Stimulated activated CD4-positive, alpha-beta T cell treated with anti-CD3 and anti-CD28 coated beads, Interleukin-12 subunit alpha, Interleukin-12 subunit beta, amount 100 ng/mL, for 24 hours (primary cell): ENCODE measurements at places on chromosomes 7 and 10.

DNA sequence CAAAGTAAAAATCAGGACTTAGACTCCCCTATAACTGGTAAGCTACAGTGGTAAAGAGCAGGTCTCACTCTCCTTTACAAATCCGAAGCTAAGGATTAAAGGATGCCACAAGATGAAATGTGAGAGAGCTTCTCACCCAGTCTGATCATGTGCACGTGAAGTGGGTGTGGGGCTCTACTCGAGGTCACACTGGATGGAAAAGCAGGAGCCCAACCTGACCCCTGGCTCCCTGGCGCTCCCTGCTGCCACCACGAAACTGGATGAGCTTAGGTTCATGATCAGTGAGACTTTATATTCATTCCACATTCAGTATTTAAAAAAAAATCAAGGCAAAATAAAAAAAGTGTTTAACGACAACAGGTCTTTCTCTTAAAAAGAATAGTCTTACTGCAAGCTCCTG is 21.7 kb upstream of the FOXI2 start:
- no peak for DNase-seq

GRCh38 chr7:129950191-129950932 is 2.4 kb downstream of the UBE2H start:
- no peak for DNase-seq

DNA sequence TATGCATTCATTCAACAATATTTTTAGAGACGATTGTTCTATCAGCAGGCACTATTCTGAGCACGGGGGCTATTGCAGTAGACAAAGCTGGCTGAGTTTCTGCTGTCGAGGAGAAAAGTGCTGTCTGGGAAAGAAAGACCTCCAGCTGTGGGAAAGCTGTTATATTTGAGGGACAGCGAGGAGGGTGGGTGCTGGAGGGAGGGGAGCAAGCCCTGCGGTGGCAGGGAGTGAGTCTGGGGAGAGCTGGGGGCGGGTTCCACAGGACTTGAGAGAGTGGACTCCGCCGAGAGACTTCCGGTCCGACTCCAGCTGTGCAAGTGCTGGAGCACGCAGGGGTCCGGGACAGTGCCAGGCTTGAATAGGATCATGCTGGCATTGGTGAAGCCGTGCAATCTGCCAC is 602.1 kb upstream of the FOXK1 start:
- DNase-seq, result no peak

DNA sequence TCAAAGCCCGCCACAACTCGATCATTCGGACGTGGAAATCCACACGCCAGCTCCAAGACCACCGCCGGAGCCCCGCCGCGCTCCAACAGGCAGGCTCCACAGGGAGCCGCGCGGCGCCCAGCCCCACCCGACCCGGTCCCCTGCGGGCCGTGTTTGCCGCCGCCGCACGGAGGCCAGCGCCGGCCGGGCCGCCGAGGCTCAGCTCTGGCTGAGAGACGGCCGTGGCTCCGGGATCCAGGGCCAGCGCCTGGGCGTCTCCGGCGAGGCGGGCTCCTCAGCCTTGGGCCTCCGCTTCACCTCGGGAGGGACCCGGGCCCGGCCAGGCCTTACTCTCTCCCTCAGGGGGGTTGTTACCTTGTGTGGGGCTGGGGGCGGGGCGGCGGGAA is 333 bp downstream of the SMNDC1 start:
- no peak for DNase-seq

DNA sequence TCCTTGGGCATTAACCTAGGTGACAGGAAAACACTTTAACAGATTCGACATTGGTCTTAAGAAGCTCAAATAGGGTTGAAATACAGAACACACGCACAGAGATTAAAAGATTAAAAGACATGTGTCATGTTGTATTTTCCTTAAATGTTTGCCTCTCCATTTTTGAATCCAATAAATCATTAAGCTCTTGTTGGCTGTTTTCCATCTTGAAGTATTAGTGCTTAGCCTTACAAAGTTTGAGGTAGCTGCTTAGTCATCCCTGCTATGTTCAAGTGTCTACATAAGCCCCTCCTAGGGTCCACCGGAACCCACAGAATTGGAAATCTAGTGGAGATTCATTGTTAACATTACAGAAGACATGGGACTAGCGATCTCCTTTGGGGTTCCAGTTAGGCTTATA is 12.7 kb upstream of the GJD4 start:
- no peak for DNase-seq

- DNase-seq, result peak; percentile 21
Measured at GRCh38 chr7:132655131-132655727, 79.0 kb upstream of the PLXNA4 start.

- DNase-seq, result no peak
Measured at GRCh38 chr7:30309302-30309701, 24.9 kb downstream of the ZNRF2 start.

GRCh38 chr10:113651021-113651420 is 12.8 kb downstream of the NRAP start:
- DNase-seq, result no peak

DNA sequence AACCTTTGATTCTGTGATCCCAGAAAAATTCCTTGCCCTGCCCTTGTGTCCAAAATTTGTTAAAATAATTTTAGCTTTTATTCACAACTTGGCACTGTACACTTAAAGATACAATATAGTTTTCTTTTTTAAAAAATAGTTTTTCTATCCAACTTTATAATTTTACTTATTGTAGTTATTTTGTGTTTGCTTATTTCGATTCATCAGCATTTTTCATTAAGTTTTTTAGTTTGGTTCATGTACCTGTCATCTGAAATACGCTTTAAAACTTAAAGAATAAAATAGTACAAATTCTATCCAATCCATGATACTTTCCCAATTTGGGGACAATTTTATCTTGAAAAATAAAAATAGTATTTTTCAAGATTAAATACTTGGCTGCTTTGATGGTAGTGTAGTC is 514.8 kb downstream of the AUTS2 start:
- no peak for DNase-seq

DNA sequence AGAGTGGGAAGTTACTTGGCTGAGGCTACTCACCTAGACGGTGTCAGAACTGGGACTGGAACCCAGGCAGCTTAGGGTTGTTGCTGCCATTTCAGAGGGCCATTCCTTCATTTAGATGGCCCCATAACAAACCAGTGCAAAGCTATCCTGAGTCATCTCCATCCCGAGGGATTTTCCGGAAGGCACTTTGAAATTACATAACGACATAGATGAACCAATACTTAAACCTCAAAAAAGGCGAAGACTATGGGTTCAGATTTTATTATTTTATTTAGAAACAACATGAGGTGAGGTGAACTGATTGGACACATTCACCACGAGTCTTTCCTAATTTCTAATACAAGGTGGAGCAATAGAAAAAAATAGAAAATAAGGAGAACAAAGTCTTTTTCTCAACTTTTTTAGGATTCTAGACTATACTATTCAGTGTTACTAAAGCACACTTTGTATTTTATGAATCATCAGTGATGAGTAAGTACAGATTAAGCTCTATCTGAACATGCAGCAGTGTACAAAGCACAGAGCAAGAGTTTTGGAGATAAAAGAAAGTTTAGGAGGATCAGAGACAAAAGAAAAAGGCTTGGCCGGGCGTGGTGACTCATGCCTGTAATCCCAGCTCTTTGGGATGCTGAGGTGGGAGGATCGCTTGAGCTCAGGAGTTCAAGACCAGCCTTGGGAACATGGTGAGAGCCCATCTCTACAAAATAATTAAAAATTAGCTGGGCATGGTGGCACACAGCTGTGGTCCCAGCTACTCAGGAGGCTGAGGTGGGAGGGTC is 79.5 kb upstream of the SVIL start:
- no peak for DNase-seq

DNA sequence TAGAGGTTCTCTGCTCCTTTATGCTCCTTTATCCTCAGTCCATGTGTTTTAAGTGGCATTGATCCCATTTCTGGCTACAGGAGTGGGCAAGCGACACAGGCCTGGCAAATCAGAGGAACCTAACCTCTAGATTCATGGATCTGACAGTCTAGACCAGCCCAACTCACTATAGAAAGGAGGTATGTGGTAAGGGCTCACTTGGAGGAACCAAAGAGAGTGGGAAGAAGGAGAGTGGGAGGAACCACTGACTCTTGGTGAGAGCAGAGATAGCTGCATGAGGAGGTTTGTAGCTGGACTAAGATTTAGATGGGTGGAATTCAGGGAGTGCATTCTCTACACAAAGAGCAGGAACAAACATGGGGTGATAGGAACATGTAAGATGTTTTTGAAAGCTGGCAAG is 11.6 kb upstream of the FRAT1 start:
- DNase-seq, result no peak

DNA sequence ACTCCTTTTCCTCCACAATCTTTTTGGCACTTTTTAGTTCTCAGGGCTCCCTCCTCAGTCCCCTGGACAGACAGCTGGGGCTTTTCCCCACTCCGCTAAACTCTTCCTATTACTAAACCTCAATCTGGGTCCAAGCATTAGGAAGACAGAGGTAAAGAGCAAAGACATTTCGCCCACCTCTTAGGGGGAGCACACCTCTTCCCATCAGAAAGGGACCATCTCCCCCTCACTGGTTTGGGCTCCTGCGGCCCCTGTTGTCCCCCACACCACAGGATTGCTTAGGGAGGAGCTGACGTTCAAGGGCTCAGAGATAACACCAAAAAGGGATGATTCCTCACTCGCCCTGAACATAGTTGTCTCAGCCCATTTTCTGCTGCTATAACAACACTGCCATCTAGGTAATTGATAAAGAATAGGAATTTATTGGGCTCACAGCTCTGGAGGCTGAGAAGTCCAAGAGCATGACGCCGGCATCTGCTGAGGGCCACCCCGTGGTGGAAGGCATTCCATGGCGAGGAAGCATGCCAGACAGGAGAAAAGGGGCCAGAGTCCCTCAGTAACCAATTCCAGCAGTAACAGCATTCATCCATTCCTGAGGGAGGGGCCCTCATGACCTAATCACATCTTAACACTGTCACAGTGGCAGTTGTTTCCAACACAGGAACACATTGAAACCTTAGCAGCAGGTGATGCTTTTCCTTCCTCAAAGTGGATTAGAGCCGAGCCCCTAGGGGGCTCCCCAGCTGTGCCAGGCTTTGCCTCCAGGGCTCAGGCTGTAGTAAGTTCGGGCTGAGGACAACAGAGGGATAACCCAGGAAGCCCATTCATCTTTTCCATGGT is 209.6 kb downstream of the EBF3 start:
- no peak for DNase-seq

DNA sequence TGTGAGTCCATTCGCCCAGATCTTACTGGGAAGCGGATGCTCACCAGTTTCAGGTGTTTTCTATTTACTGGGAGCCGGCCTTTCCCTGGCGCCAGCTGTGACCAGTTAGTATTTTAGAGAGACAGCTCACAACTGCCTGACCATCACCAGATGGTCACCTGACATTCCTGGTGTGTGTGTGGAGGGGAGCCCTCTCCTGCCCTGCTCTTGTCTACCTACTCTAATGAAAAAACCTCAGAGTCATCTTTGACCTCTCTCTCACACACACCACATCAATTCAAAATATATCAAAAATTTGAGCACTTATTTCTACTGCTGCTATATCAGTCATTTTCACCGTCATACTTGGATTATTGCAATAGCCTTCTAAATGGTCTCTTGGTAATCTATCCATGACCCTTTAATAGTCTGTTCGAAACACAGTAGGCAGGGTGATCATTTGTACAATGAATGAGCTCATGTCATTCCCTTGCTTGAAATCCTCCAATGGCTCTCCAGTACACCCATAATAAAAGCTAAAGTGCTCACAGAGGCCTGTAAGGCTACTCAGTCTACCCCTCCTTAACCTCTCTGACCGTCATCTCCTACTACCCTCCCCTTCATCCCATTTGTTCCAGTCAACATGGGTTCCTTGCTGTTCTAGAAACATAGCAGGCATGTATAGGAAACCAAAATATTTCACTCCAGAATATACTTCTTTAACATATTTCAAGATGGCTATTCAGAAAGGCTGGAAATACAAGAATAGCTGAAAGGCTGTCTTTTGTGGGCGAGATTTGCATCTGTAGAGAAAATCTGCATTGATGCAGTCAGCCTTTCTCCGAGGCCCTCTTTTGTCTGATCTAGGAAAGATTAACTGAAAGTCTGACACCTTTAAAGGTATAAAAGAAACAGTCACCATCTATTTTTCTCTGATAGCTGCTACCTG is 17.5 kb upstream of the NT5C3A start:
- no peak for DNase-seq

GRCh38 chr7:33041631-33042428 is 20.7 kb downstream of the NT5C3A start:
- DNase-seq, result no peak

GRCh38 chr7:33720870-33721269 is 184.5 kb upstream of the BMPER start:
- DNase-seq, result no peak

DNA sequence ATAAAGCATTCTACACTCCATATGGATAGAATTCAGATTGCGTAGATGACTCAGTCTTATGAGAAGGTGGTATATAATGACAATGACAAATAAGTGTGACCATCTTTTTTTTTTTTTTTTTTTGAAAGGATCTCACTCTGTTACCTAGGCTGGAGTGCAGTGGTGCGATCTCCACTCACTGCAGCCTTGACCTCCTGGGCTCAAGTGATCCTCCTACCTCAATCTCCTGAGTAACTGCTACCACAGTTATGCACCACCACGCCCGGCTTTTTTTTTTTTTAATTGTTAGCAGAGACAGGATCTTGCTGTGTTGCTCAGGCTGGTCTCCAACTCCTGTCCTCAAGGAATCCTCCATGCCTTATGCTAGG is 43.2 kb upstream of the NRP1 start:
- no peak for DNase-seq

GRCh38 chr10:69865450-69865849 is 63.7 kb downstream of the COL13A1 start:
- no peak for DNase-seq

DNA sequence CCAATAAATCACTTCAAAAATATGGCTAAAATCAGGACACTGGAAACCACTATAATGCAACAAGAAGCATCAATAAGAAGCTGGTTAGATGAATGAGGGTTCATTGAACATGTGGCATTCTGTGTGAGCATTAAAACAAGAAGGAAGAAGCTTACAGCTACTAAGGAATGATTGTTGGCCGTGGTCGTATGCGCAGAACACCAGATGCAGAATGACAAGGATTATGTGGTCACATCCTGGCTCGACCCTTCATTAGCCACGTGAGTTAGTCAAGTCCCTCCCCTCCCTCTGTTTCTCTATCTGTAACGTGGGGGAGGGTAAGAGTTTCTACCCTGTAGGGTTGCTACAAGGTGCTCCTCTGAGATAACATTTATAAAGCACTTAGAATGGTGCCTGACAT is 174.3 kb downstream of the ADAM12 start:
- no peak for DNase-seq

GRCh38 chr7:24576171-24577025 is 3.1 kb downstream of the PALS2 start:
- no peak for DNase-seq
